Dorsolateral prefrontal cortex (tissue), 122 donors: ENCODE measurements at places on chromosomes 13 and 19. TPM values are rescaled to one million over a fixed set of nuclear protein-coding genes. Genes with fewer than 3 reads are reported as not detected.

- no peak for DNase-seq
Observed at GRCh38 chr13:107339209-107339608, 771.3 kb upstream of the ARGLU1 start.

ZNF254 gene
- total RNA-seq, result 38.0 TPM

- DNase-seq, result no peak
Observed at GRCh38 chr19:11950312-11950711, 14.5 kb upstream of the ZNF763 start.

GRCh38 chr19:58150328-58150921 is at the start of gene ZNF329:
Gene ZNF329 (minus strand): TSS chr19:58150789. CDS start chr19:58129503, 21,286 bp downstream.
- peak; percentile 88 for DNase-seq

IGFL1 gene
- not detected for total RNA-seq

DNA sequence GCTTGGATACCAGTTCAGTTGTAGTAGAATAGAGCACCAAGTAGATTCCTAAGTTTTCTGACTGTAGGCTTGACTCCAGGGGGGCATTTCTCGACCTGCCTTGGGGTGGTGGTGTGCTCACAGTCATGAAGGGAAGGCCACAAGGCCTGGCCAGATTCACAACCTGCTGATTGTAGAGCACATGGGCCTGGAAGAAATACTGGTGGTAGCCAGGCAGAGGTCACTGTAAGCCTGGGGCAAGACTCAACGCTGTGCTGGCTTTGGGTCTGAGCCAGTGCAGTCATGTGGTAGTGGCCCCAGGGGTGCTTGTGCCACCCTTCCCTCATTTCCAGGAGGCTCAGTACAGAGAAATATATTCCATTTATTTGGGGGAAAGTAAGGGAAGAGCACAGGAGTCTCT is 832.3 kb upstream of the SLC10A2 start:
- DNase-seq, result no peak

LILRA5 gene
- total RNA-seq, result 2.0 TPM

GRCh38 chr13:42022796-42023493 is 25.5 kb upstream of the DGKH start:
- DNase-seq, result no peak

DNA sequence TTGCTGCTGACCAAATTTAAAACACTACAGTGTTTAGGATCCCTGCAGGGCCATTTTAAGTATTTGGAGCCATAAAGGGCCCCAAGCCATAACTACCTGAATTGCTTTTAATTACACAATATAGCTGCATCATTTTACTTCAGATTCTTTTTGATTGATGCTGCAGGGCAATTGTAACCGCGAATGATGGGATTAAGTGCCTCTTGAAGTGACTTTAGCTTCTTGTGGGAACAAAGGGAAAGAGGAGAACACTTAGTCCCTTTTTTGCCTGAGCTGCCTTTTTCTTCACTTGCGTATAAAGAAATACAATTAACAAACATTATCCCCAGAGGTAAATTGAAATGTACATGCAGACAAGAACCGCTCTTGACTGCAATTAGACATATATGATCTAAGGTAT is 228.5 kb downstream of the ZIC5 start:
- DNase-seq, result no peak

CEACAM16 gene
- not detected for total RNA-seq

CCDC8 gene
- 2.5 TPM for total RNA-seq

DNA sequence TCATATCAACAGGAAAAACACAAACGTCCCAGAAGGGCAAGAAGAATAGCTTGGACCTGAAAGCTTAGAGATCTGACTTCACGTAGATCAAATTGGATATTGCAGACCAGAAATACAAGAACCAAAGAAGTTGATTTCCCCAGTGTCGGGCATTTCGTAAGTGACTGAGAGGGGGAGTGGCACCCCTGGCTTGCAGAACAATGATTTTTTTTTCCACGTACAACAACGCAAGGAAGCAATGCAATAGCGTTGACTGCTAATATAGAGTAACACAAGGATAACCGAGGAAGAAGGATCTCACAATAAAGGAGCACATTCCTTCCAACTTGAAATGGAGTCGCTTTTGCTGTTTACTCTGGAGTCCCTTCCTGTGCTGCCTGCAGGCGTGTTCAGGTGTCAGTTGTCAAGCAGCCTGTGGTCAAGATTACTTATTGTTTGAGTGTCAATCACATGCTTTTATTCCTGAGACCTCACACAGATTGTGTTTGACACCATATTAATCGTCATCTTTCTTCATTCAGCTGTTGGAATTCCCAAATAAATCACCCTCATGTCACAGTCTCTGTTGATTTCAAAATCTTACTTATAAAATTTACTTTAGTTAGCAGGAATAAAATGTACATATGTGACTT is 139.4 kb downstream of the FREM2 start:
- no peak for DNase-seq

NPHS1 gene
- 1.0 TPM for total RNA-seq

GRCh38 chr19:1001538-1002166 is 1.4 kb downstream of the GRIN3B start:
- DNase-seq, result no peak

ZNF728 gene
- total RNA-seq, result 4.1 TPM

IGFL3 gene
- total RNA-seq, result not detected

DNA sequence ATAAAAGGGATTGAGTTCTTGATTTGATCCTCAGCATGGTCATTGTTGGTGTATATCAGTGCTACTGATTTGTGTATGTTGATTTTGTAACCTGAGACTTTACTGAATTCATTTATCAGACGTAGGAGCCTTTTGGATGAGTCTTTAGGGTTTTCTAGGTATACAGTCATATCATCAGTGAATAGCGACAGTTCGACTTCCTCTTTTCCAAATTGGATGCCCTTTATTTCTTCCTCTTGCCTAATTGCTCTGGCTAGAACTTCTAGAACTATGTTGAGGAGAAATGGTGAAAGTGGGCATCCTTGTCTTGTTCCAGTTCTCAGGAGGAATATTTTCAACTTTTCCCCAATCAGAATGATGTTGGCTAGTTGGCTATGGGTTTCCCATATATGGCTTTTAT is 27.0 kb downstream of the POMP start:
- DNase-seq, result no peak

GRCh38 chr19:11446652-11447301 is 11.3 kb downstream of the PRKCSH start:
- peak; percentile 71 for DNase-seq

ZNF573 gene
- 30.8 TPM for total RNA-seq

LRRC25 gene
- 2.9 TPM for total RNA-seq

FDX2 gene
- total RNA-seq, result 40.6 TPM

DNA sequence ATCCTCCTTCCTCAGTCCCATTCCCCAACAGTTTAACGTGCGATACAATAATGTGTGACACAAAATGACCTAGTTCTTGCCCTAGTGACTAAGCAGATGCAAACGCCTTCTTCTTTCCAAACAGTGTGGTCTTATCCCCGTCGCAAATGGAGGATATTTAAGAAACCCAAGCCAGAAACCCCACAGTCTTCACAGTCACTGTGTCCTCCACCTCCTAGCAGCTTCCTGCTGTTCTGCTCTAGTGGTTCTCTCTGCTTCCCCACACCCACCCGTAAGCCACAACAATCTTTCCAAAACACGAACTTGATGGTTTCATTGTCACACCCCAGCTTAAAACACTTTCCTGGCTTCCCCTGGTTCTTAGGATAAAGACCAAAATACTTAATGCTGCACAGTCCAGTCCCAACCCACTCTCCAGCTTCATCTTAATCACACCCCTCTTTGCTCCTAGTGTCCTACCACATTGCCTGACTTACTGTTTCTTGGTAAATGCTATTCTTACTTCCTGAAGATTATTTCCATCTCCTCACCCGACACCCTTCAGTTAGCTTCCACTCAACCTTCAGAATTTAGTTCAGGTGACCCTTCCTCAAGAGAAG is 32.3 kb downstream of the ITM2B start:
- no peak for DNase-seq

DNA sequence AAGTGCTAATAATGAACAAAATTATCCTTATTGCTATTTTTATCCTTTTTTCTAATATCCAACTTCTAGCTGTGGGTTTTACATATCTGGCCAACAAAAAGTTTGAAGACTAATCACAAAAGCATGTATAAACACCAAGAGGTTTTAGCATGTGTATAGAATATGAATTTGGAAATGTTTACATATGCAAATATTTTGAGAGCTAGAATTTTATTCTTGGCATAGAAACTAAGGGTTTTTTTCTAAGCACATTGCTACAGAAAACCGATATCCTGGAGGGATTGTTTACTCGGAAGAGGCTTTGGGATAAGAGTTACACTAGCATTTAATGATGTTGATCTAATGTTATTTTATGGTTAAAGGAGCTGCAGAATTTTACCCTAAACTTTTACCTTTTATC is 392.1 kb downstream of the EFNB2 start:
- no peak for DNase-seq

- no peak for DNase-seq
Observed at GRCh38 chr13:25632166-25632888, 260.6 kb downstream of the ATP8A2 start.

DNA sequence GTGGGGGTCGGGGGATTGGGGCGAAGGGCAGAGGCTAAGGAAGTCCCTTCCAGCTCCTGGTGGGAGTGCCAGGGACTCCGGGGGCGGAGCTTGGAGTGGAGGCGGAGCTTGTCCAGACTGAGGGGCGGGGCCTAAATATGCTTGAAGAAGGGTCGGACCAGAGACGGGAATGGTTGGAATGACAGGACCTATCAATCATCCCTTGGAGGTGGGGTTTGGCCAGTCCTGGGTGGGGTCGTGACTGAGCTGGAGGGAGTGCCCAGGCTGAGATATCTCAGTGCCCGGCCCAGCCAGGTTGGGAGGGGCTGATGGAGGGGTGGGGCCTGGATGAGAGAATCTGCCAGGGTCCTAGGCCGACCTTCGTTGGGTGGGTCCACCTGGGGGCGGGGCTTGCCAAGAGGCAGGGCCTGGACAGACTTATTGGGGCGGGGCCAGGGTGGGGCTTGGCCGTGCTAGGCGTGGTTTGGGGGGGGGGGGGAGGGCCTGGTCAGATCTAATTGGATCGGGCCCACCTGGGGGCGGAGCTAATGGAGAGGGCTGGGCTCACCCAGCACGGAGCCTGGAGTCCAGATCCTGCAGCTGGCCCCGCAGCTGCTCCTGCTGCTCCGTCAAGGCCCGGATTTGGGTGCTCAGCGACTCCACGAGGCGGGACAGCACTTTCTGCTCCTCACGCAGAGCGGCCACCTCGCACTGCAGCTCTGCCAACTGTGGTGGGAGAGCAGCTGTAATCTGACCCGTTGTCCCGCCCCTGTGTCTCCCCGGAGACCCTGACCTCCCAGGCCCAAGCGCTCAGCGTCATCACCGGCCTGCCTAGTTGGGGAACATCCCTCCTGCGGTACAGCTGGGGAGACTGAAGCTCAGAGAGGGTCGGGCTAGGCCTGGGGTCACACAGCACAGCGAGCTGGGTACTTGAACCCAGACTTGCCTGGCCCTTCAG is 2.6 kb upstream of the WIZ start:
- DNase-seq, result peak; percentile 47

GRCh38 chr13:73967397-73968165 is 166.6 kb downstream of the KLF12 start:
- DNase-seq, result no peak

- DNase-seq, result no peak
Observed at GRCh38 chr19:33684538-33685232, 62.9 kb downstream of the CHST8 start.

GRCh38 chr19:14405758-14406644 is 13.1 kb downstream of the DDX39A start:
- DNase-seq, result peak; percentile 92

DNA sequence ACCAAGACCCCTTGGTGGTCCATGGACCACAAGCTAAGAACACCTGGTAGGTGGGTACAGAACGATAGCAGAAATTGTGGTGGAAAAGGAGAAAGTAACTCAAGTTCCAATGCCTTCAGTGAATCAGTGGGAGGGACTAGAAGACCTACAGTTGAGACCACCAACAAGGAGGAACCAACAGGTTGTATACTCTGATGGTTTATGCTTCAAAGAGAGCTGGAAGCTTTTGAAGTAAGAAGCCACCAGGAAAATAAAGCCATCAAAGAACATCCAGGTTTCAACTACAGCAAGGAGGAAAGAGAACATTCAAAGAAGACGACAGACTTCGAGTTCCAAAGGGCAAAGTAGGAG is 42.4 kb downstream of the DIAPH3 start:
- no peak for DNase-seq

COX6B2 gene
- total RNA-seq, result 0.23 TPM

GRCh38 chr13:30403456-30403855 is 18.8 kb upstream of the UBE2L5 start:
- no peak for DNase-seq

DNA sequence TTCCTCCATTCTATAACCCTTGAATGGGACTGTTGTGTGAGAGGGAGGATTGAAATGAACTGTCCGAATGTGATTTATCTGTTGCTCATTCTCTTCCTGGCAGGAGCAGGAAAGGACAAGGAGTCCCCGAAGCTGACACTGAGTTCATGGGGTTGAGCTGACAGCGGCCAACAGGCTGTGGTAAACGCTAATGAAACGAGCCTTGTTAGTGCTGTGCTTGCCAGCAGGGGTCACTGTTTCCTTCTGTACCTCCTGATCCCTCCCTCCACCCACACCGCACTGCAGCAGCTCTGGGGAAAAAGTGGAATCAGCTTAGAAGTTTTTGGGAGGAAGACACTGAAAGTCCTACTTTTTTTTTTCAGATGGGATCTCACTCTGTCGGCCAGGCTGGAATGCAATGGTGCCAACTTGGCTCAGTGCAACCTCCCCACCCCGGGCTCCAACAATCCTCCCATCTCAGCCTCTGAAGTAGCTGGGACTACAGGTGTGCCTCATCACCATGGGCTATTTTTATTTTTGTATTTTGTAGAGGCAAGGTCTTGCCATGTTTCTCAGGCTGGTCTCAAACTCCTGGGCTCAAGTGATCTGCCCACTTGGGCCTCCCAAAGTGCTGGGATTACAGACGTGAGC is 6.7 kb upstream of the ZNF761 start:
- peak; percentile 78 for DNase-seq

GRCh38 chr13:27044837-27045570 is 126.6 kb downstream of the USP12 start:
- no peak for DNase-seq

DENND1C gene
- 3.3 TPM for total RNA-seq

SLC7A10 gene
- total RNA-seq, result 4.8 TPM

GRCh38 chr13:44652168-44652567 is 76.0 kb upstream of the TSC22D1 start:
- DNase-seq, result no peak

DNA sequence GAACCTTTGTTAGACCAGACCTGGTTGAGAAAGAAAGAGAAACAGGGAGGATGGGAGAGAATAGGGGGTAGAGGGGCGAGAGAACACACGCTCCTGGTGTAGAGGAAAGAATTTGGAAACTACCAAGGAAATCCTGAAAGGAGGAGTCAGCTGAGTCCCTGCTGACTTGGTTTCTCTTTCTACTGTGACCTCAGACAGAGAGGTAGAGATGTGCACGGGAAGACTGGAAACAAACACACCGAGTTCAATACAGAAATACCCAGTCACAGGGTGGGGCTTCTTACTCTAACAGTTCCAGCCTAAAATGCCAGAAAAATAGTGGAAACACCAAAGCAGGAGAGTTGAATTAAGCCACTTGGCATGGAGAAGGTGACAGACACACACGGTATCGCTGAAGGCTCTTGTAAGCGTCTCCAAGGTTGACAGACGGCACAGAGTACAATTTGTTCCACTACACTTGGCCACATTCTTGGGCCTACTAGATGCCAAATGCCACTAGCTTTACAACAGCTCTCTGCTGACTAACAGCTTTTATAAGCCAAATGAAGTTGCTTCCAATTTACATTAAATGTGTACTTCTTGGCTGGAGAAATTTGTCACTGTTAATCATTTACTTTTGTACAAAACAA is 28.1 kb downstream of the LATS2 start:
- DNase-seq, result no peak

- no peak for DNase-seq
Observed at GRCh38 chr13:44309794-44310757, 63.5 kb upstream of the SERP2 start.
